Stimulated activated CD8-positive, alpha-beta memory T cell treated with anti-CD3 and anti-CD28 coated beads, Interleukin-15, amount 100 ng/mL, for 24 hours (primary cell): ENCODE measurements at places on chromosomes 5 and 9.

GRCh38 chr9:134604834-134605233, 36.8 kb upstream of the COL5A1 start:
- DNase-seq: no peak

DNA sequence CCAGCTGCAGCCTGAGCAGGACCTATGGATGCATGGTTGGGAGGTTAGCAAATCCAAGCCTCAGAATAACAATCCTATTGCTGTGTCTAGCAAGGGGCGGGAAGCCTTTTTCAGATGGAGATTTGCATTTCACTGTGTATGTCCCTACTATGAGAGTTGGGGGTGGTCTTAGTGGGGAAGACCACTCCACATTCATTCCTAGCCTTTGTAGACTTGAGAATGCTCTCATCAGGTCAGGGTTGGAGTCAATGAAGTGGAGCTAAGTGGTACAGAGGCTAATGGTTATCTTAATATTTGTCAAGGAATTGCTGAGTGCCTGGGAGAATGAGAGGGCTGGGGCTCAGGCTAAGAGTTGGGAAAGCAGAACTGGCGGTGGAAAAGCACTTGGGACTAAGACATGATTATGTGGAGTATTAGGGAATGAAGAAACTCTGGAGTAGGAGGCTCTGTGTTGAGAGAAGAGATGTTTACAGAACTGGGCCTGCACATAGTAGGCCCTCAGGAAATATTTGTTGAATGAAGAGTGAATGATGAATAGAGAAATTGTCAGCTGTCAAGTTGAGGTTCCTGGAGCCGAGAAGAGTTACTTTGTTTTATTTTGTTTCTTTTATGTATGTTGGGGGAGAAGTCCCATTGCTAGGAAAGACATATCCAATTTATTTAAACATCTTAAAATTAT, 175.5 kb upstream of the SPRY4 start:
- no peak for DNase-seq

GRCh38 chr9:99244344-99245260, 22.5 kb downstream of the SEC61B start:
- no peak for DNase-seq

DNA sequence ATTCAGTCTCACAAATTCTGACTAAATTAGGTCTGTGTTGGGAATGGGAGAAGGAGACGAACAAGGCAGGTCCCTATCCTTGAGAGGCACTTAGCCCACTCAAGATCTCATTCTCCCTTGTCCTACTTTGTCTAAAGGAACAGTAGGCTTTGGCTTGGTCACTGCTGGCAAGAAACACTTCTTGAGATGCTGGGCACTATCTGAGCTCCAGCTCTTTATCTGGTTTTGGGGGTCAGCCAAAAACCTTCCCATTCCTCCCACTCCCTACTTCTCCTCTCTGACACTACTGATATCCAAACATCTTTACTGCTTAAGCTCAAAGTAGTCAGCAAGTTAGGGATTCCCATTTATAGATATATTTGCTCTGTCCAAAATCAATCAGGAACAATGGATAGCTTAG, 155.2 kb downstream of the MAPKAP1 start:
- no peak for DNase-seq

GRCh38 chr9:114894609-114895433, 35.6 kb downstream of the TNFSF8 start:
- no peak for DNase-seq
